ENCODE measurements at places on chromosomes 1 and 21. TPM values are rescaled to one million over a fixed set of nuclear protein-coding genes. Genes with fewer than 3 reads are reported as not detected.

GRCh38 chr1:27496604-27497155 is 6.7 kb upstream of the WASF2 start:
- H3K4me1 ChIP-seq = peaks cover 12% of the 10 kb centered on the region
- no peaks in the 10 kb centered on the region for H3K36me3 ChIP-seq
- no peak overlapping the region for H3K4me3 ChIP-seq

DNA sequence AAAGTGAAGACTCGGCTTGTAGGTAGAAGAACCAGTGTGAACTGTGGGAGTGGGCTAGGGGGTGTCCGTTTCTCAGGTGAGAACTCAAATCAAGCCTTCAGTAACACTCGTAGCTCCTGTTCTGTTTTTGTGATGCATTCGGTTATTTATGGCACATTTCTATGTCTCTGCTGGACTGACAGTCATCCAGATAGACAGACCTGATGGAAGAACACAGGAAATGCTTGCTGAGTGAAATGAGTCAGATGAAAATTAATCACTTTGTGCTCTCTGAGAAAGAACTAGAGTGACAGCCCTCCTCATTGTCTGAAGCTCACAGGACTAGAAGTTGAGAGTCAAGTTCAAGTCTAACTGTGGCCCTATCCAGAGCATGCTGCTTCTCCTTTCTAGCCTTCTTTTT is 360.1 kb upstream of the PLXNA2 start:
- H3K4me1 ChIP-seq = no peaks in the 10 kb centered on the region
- H3K27me3 ChIP-seq = no peaks in the 10 kb centered on the region
- H3K27ac ChIP-seq = no peak overlapping the region
- no peak overlapping the region for H3K4me3 ChIP-seq

DNA sequence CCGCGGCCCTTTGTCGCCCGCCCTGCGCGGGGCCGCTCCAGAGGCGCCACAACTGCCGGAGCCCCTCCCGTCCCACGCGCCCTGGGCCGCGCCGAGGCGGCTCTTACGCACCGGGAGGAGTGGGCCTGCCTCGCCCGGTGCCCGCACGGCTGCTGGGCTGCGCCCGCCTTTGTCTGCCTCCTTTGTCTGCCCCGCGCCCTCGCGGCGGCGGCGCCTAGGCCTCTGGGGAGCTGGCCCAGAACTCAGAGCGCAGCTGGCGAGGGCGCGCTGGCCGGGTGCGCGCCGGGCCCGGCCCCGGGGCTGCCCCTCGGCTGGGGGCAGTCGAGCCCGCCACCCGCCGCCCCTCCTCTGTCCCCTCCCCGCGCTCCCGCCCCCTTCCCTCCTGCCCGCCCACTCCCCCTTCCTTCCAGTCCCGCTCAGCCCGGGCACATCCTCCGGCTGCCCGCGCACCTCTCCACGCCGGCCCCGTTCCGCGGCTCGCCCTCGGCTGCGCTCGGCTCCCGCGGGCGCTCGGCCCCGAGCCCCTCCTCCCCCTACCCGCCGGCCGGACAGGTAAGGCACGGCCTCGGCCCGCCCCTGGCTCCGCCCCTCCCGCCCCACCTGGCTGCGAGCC is at the start of gene DRAXIN:
Gene DRAXIN (plus strand): TSS at position 409 of the 613 bp plus-strand sequence. CDS start 14,549 bp downstream, outside the sequence.
- no peak for DNase-seq
- H3K27ac ChIP-seq = no peak within 1 kb of the TSS
- peaks cover 26% of the 10 kb centered on the region for H3K4me1 ChIP-seq
- H3K27me3 ChIP-seq = peaks cover 4% of the 10 kb centered on the region

- no peak overlapping the region for H3K4me3 ChIP-seq
- no peak for DNase-seq
- H3K27me3 ChIP-seq = no peaks in the 10 kb centered on the region
- no peak overlapping the region for H3K27ac ChIP-seq
- H3K36me3 ChIP-seq = no peaks in the 10 kb centered on the region
These were observed 3.7 kb downstream of the RGSL1 start for GRCh38 chr1:182453631-182454030.

- no peak for DNase-seq
- no peaks in the 10 kb centered on the region for H3K27me3 ChIP-seq
- H3K36me3 ChIP-seq = peaks cover 19% of the 10 kb centered on the region
- peaks cover 28% of the 10 kb centered on the region for H3K4me1 ChIP-seq
These were observed 8.3 kb upstream of the KCNE1 start for GRCh38 chr21:34520281-34520680.

DNA sequence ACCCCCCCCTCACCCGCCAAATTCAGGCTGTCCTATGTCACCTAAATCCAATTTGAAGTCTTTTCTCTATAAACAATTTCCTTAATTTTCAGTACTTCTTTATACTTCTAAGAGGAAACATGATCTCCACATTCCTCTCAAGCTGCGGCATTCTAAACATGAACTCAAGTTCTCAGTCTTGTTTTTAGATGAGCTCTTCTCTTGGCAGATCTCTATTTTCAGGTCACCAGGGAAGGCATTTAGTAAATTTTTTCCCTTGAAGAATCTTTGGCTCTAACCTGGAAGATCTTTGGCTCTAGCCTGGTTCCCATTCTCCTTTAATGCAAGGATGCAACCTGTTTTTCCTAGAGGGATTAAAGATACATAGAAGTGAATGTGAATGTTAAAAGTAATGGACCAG is 193.4 kb downstream of the ATG4C start:
- no peak overlapping the region for H3K27ac ChIP-seq
- H3K27me3 ChIP-seq = no peaks in the 10 kb centered on the region
- no peak overlapping the region for H3K4me3 ChIP-seq
- DNase-seq = no peak
- no peaks in the 10 kb centered on the region for H3K36me3 ChIP-seq

GRCh38 chr1:194071205-194071604 is 884.8 kb upstream of the B3GALT2 start:
- no peaks in the 10 kb centered on the region for H3K4me1 ChIP-seq
- no peak overlapping the region for H3K4me3 ChIP-seq
- H3K27ac ChIP-seq = no peak overlapping the region
- no peaks in the 10 kb centered on the region for H3K27me3 ChIP-seq
- no peaks in the 10 kb centered on the region for H3K36me3 ChIP-seq
- DNase-seq = no peak

- H3K4me3 ChIP-seq = no peak overlapping the region
- DNase-seq = no peak
- no peaks in the 10 kb centered on the region for H3K36me3 ChIP-seq
- peaks cover 25% of the 10 kb centered on the region for H3K4me1 ChIP-seq
- no peaks in the 10 kb centered on the region for H3K27me3 ChIP-seq
- no peak overlapping the region for H3K27ac ChIP-seq
These were observed 63.8 kb upstream of the LYST start for GRCh38 chr1:235930543-235930942.

- no peaks in the 10 kb centered on the region for H3K27me3 ChIP-seq
- no peak overlapping the region for H3K4me3 ChIP-seq
These were observed 66.9 kb downstream of the TENT5C start for GRCh38 chr1:117672756-117673155.

DNA sequence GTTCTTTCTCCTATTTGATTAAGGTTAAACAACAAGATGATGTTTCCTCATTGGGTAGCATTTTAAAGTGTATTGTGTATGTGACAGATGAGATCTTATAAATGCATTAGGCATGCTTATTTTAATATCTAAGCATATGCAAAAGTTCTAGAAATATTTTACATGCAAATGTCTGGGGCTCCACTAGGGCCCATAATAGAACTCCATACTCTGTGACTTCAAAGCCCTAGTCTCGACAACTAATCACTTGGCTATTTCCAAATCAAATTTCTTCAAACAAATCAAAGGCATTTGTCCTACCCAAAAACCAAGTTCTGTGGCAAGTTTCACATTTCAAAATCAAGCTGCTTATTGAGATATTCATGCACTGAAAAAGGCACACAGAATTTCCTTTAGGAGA is 385.6 kb upstream of the ST6GALNAC5 start:
- H3K4me1 ChIP-seq = no peaks in the 10 kb centered on the region
- no peaks in the 10 kb centered on the region for H3K27me3 ChIP-seq
- no peak overlapping the region for H3K4me3 ChIP-seq
- no peak for DNase-seq
- H3K36me3 ChIP-seq = no peaks in the 10 kb centered on the region

DNA sequence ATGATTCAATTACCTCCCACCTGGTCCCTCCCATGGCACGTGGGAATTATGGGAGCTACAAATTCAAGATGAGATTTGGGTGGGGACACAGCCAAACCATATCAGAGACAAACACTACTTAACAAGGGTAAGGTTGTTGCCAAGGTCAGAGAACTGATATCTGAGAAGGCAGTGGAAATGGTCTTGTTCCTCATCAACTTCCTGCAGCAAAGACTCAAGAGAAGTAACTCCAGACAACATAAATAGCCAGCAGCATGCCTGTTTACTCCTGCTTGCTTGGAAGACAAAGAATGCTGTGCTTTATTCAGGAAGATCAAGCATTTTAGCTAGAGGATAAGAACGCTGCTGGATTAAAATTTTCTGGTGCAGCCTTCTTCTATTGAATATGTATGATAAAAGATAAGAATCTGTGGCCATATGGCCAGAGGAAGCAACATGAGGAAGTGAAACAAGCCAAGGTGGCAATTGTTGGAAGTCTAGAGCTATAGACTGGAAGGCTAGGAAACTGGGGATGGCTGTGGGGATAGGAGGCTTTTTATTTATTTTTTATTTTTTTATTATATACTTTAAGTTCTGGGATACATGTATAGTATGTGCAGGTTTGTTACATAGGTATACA is 36.4 kb downstream of the DDAH1 start:
- H3K36me3 ChIP-seq = no peaks in the 10 kb centered on the region
- H3K4me1 ChIP-seq = no peaks in the 10 kb centered on the region
- no peak overlapping the region for H3K4me3 ChIP-seq

DNA sequence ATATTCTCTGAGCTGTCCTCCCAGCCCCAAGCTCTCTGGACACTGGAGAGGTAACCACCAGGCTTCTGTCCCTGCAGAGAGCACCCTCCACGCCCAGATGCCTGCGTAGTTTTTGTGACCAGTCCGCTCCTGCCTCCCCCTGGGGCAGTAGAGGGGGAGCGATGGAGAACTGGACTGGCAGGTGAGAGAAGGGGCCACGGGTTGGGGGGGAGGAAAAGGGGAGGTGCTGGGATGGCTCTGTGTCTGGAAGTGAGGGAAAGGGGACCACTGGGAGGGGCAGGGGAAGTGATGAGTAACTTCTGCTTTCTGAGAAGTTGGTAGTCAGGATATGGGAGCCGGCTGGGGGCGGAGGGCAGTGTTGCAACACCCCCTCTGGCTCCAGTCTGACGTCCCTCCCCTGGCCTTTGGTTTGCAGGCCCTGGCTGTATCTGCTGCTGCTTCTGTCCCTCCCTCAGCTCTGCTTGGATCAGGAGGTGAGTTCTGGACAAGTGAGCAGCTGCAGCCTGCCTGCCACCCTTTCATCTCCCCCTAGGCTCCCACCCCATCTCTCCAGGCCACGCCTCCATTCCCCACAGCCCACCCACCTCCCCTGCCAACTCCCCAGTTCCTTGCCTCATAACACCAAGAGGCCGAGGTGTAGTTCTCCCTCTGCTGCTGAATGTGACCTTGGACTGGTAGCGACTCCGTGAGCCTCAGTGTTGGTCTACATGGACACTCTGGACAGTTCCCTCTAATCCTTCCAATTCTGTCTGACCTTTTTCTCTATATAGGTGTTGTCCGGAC is 3.1 kb downstream of the ADAMTSL4 start:
- H3K36me3 ChIP-seq = no peaks in the 10 kb centered on the region
- H3K4me3 ChIP-seq = no peak overlapping the region
- no peaks in the 10 kb centered on the region for H3K27me3 ChIP-seq
- DNase-seq = peak; percentile 99
- H3K27ac ChIP-seq = peak overlapping the region; percentile 94

- no peak overlapping the region for H3K4me3 ChIP-seq
- H3K36me3 ChIP-seq = no peaks in the 10 kb centered on the region
- H3K4me1 ChIP-seq = no peaks in the 10 kb centered on the region
- DNase-seq = no peak
These were observed 27.3 kb upstream of the CAMK1G start for GRCh38 chr1:209556162-209556690.

GRCh38 chr1:10513199-10513598 is 38.4 kb downstream of the PEX14 start:
- DNase-seq = no peak
- H3K36me3 ChIP-seq = no peaks in the 10 kb centered on the region
- H3K4me3 ChIP-seq = no peak overlapping the region
- H3K27ac ChIP-seq = no peak overlapping the region

- no peaks in the 10 kb centered on the region for H3K27me3 ChIP-seq
- H3K4me1 ChIP-seq = no peaks in the 10 kb centered on the region
- H3K36me3 ChIP-seq = no peaks in the 10 kb centered on the region
- no peak overlapping the region for H3K4me3 ChIP-seq
These were observed 24.5 kb upstream of the COQ8A start for GRCh38 chr1:226915672-226915995.

- peaks cover 7% of the 10 kb centered on the region for H3K4me1 ChIP-seq
- no peak overlapping the region for H3K4me3 ChIP-seq
These were observed 71.2 kb downstream of the ARHGEF10L start for GRCh38 chr1:17610713-17611112.

GRCh38 chr1:103194060-103194459 is 85.7 kb upstream of the COL11A1 start:
- H3K4me1 ChIP-seq = no peaks in the 10 kb centered on the region
- H3K27me3 ChIP-seq = no peaks in the 10 kb centered on the region
- no peak overlapping the region for H3K4me3 ChIP-seq
- no peaks in the 10 kb centered on the region for H3K36me3 ChIP-seq
- no peak overlapping the region for H3K27ac ChIP-seq

DNA sequence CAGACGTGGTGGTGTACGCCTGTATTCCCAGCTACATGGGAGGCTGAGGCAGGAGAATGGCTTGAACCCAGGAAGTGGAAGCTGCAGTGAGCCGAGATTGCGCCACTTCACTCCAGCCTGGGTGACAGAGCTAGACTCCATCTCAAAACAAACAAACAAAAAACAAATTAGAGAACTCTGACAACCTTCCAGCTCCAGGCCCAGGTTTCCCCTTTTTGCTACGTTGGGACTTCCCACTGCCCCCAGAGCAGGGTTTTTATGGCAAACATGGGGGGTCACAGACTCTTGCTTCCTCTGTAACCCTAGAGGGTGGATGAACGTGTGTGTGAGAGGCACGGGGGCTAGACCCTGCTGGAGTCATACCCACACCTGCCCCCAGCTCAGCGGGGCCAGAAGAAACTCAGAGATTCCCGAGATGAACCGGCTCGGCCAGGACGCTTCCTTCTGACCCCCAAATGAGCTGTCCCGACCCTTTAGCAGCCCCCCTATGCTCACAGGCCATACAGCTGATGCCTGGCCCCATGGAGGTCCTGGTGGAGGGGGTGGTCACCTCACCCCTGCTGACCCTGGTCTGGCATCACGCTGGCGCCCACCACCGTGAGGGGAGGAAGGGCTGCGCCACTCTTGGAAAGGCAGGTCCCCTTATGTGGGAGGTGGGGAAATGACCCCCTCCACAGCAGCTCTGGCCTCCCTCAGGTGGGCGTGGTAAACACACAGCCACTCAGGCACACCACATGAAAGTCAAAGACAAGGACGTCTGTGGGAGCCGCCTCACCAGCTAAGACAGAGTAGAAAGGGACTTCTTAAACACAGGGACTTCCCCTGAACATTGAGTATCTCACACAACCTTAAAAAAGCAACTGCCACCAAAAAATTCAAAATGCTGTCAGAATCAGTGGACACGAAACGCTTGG is 7.1 kb downstream of the GPR157 start:
- no peak overlapping the region for H3K4me3 ChIP-seq
- H3K27me3 ChIP-seq = no peaks in the 10 kb centered on the region
- H3K36me3 ChIP-seq = no peaks in the 10 kb centered on the region
- no peak for DNase-seq

Gene PTPN22
- total RNA-seq = 7.4 TPM

Gene RAVER2
- total RNA-seq = 15.0 TPM

Gene GOLT1A
- not detected for total RNA-seq

Gene TMEM82
- total RNA-seq = not detected

Gene FMN2
- not detected for total RNA-seq

Gene BCAS2
- 28.5 TPM for total RNA-seq

Gene GNG4
- 6.6 TPM for total RNA-seq
